Suprapubic skin (tissue), 4 donors: ENCODE measurements at places on chromosomes 11 and 22.

- peak; percentile 92 for DNase-seq
These were observed 56.0 kb upstream of the BID start for GRCh38 chr22:17830043-17830961.

DNA sequence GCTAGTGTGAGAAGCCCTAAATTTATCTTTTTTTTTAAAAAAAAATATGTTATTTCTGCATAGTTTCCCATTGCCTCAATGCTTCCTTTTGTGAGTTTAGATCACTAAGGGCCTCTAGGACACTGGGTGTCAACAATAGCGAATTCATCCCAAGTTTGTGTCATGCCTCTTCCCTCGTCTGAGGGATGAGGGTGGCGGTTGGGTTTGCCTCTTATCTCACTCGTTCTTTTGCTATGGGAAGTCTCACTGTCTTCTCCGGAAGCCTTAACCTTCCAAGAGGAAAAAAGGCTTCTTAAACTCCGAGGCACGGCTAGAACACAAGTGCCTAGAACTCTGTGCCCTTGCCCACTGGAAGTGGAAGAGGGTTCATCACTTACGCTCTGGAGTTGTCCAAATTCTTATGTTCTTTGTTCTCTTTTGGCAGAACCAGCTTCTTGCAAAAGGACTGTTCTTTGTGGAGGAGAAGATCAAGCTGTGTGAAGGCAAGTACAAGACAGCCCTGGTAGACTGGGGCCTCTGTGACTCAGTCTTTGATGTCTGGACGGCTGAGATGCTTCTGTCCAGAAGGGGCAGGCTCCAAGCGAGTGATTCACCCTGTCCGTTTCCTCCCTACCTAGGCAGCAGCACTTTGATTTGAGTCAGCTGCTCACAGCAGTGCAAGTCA lies 78.5 kb downstream of the TRAF6 start:
- no peak for DNase-seq

DNA sequence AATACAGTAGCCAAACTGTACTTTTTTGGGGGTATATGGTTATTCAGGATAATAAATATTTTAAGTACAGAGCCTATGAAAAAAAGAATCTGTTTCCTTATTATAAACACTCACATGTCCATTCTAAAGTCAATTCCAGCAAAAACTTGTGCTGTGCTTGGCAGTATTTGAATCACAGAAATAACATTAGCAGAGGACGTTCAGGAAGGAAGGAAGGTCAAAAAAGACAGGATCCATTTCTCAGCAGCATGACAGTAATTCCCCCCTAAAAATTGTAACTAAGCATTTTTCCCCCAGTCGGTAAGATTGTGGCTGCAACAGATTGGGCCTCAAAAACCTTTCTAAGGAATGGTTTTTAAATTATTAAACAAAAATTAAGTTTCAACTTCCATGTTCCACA lies 124.8 kb downstream of the ATG16L2 start:
- no peak for DNase-seq

DNA sequence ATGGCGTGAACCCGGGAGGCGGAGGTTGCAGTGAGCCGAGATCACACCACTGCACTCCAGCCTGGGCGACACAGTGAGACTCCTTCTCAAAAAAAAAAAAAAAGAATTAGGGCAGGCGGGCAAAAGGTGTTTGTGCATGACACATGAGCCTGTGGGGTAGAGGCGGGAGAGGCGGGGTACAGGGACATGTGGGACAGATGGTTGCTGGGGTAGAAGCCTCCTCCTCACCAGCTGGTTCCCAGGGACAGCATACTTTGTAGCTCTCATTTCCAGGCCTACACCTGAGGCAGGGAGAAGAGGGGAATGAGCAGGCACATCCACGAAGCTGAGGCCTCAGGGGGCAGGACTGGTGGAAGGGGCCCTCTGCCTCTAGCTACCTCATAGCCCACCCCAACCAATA lies 23.7 kb downstream of the YWHAH start:
- DNase-seq: no peak

GRCh38 chr11:108534274-108534882 lies 36.2 kb upstream of the POGLUT3 start:
- no peak for DNase-seq
